ENCODE measurements at places on chromosomes 2 and 18. TPM values are rescaled to one million over a fixed set of nuclear protein-coding genes. Genes with fewer than 3 reads are reported as not detected.

GRCh38 chr2:168543037-168543436, 87.0 kb downstream of the CERS6 start:
- H3K4me1 ChIP-seq = peaks cover 24% of the 10 kb centered on the region
- H3K36me3 ChIP-seq = peaks cover 3% of the 10 kb centered on the region
- no peaks in the 10 kb centered on the region for H3K27me3 ChIP-seq
- no peak overlapping the region for H3K4me3 ChIP-seq

GRCh38 chr2:172489681-172490080, 62.3 kb downstream of the ITGA6 start:
- no peak overlapping the region for H3K4me3 ChIP-seq
- no peaks in the 10 kb centered on the region for H3K4me1 ChIP-seq
- H3K27ac ChIP-seq = no peak overlapping the region
- no peak for DNase-seq

Gene IL1A
- 0.53 TPM for total RNA-seq

GRCh38 chr2:38073211-38074057, 2.5 kb downstream of the CYP1B1 start:
- no peak for DNase-seq
- peak overlapping the region; percentile 95 for H3K27ac ChIP-seq
- peaks cover 50% of the 10 kb centered on the region for H3K4me1 ChIP-seq

- no peak overlapping the region for H3K27ac ChIP-seq
- H3K4me3 ChIP-seq = no peak overlapping the region
- peaks cover 9% of the 10 kb centered on the region for H3K27me3 ChIP-seq
- no peak for DNase-seq
- H3K36me3 ChIP-seq = no peaks in the 10 kb centered on the region
These were observed 515.7 kb upstream of the HS6ST1 start for GRCh38 chr2:128834207-128834879.

DNA sequence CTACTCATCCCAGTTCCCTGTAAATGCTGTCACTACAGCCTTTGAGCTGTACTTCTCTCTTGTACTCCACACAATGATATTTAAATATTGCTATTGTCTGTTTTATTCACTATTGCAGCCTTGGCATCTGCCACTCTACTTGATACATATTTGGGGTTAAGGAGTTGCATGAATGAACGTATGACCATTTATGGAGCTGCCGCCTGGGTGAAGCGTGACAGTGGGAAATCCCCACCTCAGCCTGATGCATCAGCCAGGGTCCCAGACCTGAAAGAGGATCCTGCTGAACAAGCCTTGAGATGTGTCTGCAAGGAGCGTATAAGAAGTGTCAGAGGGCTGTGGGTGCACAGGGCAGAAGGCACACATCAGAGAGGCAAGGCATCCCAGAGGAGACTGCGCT, 39.1 kb downstream of the MRPL35 start:
- H3K4me3 ChIP-seq = no peak overlapping the region
- H3K27me3 ChIP-seq = no peaks in the 10 kb centered on the region
- H3K27ac ChIP-seq = no peak overlapping the region
- no peaks in the 10 kb centered on the region for H3K4me1 ChIP-seq

GRCh38 chr2:217269701-217270484, 410.0 kb upstream of the TNP1 start:
- no peak overlapping the region for H3K4me3 ChIP-seq
- no peak for DNase-seq
- H3K27me3 ChIP-seq = peaks cover 31% of the 10 kb centered on the region
- H3K36me3 ChIP-seq = no peaks in the 10 kb centered on the region
- H3K4me1 ChIP-seq = no peaks in the 10 kb centered on the region

GRCh38 chr2:27798948-27799645, 27.6 kb downstream of the MRPL33 start:
- no peaks in the 10 kb centered on the region for H3K4me1 ChIP-seq
- no peak overlapping the region for H3K4me3 ChIP-seq
- H3K36me3 ChIP-seq = no peaks in the 10 kb centered on the region
- DNase-seq = no peak
- peak overlapping the region; percentile 43 for H3K27ac ChIP-seq
- H3K27me3 ChIP-seq = no peaks in the 10 kb centered on the region

Gene SFTPB
- total RNA-seq = not detected

DNA sequence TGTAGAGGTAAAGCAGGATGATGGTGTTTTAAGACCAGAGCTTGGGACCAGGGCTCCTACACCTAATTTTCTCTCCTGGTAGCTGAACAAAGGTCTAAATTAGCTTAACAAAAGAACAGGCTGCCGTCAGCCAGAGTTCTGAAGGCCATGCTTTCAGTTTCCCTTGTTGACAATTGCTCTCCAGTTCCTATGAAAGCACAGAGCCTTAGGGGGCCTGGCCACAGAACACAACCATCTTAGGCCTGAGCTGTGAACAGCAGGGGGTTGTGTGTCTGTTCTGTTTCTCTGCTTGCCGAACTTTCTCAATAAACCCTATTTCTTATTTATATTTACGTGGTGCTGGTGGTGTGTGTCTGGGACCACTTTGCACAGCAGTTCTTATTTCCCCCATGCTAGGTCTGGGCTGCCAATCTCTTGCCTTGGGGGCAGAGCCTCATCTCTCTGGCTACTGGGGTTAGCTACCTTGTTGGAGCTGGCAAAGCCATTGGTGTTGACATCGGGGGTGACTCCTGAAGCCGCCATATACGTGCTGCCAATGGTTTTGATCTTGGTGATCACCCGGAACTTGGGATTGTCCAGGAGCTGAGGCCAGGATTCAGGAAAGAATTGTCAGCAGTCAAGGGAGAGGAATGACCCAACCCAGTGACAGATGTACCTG, 29.0 kb downstream of the CENPO start:
- no peak for DNase-seq
- no peak overlapping the region for H3K27ac ChIP-seq
- no peaks in the 10 kb centered on the region for H3K27me3 ChIP-seq
- H3K4me1 ChIP-seq = peaks cover 4% of the 10 kb centered on the region
- H3K4me3 ChIP-seq = no peak overlapping the region
- peaks cover 7% of the 10 kb centered on the region for H3K36me3 ChIP-seq

Gene REG3G
- total RNA-seq = not detected

DNA sequence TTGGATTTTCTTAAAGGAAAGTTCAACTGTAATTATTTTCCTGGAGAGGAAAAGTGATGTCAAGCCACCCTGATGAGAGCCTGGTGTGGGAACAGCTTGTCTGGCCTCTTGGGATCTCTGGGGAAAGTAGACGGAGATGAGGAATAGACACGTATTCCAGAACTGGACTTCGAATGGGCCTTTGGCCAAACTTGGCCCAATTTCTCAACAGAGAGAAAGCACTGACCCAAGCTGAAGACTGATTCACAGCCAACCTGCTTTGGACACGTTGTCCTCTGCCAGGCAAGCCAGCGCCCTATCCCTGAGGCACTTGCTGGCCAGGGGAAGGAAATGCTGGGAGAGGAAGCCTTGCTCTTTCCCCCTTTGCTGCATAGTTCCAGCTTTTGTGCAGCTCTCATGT, 70.8 kb upstream of the CTAGE1 start:
- H3K4me3 ChIP-seq = no peak overlapping the region
- H3K27ac ChIP-seq = no peak overlapping the region
- H3K27me3 ChIP-seq = no peaks in the 10 kb centered on the region
- no peaks in the 10 kb centered on the region for H3K4me1 ChIP-seq
- no peak for DNase-seq
- H3K36me3 ChIP-seq = no peaks in the 10 kb centered on the region

Gene HOXD3
- 2.9 TPM for total RNA-seq

GRCh38 chr2:186256540-186256939, 229.5 kb upstream of the ZC3H15 start:
- no peaks in the 10 kb centered on the region for H3K27me3 ChIP-seq
- H3K4me3 ChIP-seq = no peak overlapping the region
- no peak overlapping the region for H3K27ac ChIP-seq
- H3K4me1 ChIP-seq = no peaks in the 10 kb centered on the region
- H3K36me3 ChIP-seq = no peaks in the 10 kb centered on the region
- DNase-seq = no peak

DNA sequence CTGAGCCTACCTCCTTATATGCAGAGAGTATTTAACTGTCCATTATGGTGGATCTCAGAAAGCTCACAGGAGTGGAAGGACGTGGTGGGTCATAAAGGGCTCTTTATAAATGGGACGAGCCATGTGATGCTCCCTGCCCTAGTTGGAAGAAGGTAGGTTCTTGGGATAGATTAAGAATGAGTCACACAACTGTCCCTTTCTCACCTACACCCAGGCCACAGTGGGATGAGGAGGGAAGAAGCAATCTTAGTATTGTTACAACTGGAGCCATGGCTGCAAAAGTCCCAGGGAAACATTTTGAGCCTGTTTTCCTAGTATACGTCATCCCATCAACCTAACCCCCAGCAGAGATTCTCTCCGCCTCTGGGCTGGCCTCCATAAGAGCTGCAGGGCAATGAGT, 229.9 kb downstream of the TTC32 start:
- H3K36me3 ChIP-seq = no peaks in the 10 kb centered on the region
- DNase-seq = no peak
- no peak overlapping the region for H3K4me3 ChIP-seq
- no peak overlapping the region for H3K27ac ChIP-seq

Gene TGFBRAP1
- total RNA-seq = 17.2 TPM

- DNase-seq = no peak
- no peaks in the 10 kb centered on the region for H3K4me1 ChIP-seq
- H3K27ac ChIP-seq = no peak overlapping the region
- H3K4me3 ChIP-seq = no peak overlapping the region
- H3K27me3 ChIP-seq = no peaks in the 10 kb centered on the region
These were observed 151.2 kb downstream of the ABCA12 start for GRCh38 chr2:214987261-214987660.

GRCh38 chr2:40242315-40242714, 209.6 kb downstream of the SLC8A1 start:
- DNase-seq = no peak
- H3K4me1 ChIP-seq = no peaks in the 10 kb centered on the region
- H3K36me3 ChIP-seq = no peaks in the 10 kb centered on the region
- H3K27ac ChIP-seq = no peak overlapping the region
- H3K4me3 ChIP-seq = no peak overlapping the region
- H3K27me3 ChIP-seq = no peaks in the 10 kb centered on the region

Gene ITGA4
- 9.0 TPM for total RNA-seq

Gene PRSS56
- total RNA-seq = not detected

Gene MYCN
- total RNA-seq = 0.95 TPM

Gene HOXD12
- total RNA-seq = not detected

All from esophagus squamous epithelium (tissue), 5 donors.